ENCODE measurements at places on chromosomes 3 and 15.

DNA sequence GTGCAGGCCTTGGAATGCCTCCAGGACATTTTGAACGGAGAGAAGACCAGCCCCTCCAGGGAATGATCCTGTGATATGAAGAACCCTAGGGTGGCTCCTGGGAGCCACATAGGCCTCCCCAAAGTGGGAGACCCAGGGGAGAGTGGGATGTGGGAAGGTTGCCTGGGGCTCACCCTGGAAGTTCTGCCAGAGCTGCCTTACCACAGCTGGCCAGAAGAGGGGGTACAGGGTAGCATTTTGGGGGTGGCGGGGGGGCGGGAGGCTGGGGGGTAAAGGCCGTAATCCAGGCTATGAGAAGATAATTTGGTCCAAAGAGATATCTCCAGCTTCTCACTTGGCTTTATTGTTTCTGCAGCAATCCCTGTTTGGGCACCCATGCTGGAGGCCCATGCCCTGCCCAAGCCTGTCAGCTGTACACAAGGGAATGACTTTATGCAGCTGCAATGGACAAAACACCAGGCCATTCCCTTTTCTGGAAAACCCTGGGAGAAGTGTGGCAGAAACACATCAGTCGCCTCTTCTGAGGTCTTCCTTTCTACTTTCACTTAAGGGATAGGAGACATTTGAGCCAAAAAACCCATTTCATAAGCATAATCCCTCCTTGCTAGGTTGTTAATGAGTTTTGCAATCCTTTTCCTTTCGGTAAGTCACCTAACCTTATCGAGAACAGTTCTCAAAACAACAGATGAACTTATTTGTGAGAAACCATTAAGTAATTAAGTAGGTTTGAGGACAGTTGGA is 11.0 kb upstream of the MUSTN1 start:
- peak; percentile 32 for DNase-seq

GRCh38 chr15:38516626-38517025 is 48.0 kb downstream of the RASGRP1 start:
- no peak for DNase-seq

DNA sequence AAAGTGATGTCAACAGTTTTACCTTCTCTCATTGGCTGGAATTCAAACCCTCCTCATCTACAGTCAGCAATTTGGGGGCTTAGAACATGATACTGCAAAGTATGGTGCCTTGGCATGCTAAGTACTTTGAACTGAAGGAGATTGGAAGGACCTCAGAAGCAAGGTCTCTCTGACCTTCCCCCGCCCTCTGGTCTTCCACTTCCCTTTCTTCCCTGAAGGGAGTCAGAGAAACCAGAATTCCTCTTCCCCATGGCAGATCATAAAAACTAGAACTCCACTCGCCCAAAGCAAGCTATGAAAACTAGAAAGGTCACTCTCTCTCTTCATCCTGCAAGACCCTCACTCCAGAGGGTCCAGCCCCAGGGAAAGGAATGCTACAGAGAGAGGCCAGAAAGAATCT is 64.2 kb downstream of the CD200R1L start:
- no peak for DNase-seq

- no peak for DNase-seq
Measured at GRCh38 chr3:16599694-16600093, 5.5 kb downstream of the DAZL start.

DNA sequence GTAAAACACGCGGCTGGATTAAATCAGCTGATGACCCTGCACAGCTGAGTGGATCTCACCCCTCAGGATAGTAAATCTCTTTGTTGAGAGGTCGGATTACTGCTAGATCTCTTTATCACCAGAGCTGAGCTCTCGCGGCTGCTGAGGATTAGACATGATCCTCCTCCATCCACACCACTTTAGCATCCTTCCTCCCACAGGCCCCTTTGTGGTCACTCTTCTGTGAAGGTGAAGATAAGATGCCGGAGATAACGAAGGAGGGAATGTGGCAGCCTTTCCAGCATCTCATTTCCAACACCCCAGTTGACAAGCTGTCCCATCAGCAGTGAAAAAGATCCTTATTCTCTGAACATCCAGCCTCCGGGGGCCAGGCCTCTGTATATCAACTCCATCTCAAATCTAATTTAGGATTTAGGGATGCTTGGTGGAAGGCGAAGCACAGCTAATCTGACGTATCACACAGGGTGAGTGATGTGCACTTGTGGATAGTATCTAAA is 47.5 kb upstream of the SELENOK start:
- no peak for DNase-seq

GRCh38 chr15:48627260-48627940 is 18.1 kb downstream of the FBN1 start:
- DNase-seq, result no peak

GRCh38 chr15:90062023-90062442 is 40.2 kb downstream of the IDH2 start:
- peak; percentile 66 for DNase-seq

DNA sequence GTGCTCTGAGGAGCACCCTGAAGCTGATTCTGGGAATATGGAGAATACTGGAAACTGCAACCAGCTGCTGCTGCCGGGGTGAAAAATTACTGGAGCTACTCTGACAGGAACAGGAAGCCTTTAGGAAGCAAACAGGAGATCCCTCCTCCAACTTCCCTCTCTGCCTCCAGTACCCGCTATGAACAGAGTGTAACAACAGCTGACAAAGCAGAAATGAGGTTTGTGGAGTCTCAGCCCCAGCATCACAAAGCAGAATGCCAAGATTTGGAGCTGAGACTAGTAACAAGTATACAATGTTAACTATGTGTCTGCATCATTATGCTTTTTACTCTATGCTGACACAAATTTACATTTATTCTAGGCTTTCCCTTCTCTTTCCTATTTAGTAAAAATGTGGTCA is 22.7 kb upstream of the PIAS1 start:
- no peak for DNase-seq

GRCh38 chr15:68634531-68634930 is 55.7 kb downstream of the CORO2B start:
- DNase-seq, result no peak

GRCh38 chr15:100266166-100266565 is 75.6 kb downstream of the ADAMTS17 start:
- no peak for DNase-seq

DNA sequence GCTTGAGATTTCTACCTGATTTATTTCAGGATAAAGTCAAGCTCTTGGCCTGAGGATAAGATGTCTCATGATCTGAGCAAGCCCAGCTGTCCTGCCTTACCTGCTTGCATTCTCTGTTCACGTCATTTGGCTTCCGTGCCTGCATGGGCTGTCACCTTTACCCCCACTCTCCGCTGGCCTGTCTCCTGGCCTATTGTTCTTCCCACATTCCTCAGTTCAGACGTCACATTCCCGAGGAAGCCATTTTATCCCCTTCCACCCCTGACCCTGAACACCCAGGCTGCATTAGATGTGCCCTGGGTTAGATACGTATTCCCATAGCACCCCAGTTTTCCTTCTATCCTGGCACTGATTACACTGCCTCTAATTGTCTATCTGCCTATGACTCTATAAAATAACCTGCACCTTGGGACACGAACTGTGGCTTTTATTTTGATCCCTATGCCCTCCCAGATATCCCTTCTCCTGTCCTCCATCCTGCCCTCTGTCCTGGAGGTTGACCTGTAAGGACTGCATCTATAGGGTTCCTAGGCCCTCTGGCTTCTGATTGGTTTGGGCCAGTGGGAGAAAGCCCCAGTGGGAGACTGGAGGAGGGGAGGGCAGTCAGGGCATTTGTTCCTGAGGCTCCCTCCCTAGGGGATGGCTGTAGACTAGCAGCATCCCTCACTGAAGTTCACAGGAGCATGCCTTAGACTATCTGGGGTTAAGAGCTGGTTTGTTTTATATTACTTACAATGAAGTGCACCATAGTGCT is 19.2 kb upstream of the UBE2Q2 start:
- no peak for DNase-seq

Data from activated CD4-positive, alpha-beta T cell treated with anti-CD3 and anti-CD28 coated beads for 48 hours (primary cell).